SK-N-SH treated with all-trans-retinoic acid at 6 μM for 48 hours (cell line): ENCODE measurements at places on chromosomes 6 and 20.

DNA sequence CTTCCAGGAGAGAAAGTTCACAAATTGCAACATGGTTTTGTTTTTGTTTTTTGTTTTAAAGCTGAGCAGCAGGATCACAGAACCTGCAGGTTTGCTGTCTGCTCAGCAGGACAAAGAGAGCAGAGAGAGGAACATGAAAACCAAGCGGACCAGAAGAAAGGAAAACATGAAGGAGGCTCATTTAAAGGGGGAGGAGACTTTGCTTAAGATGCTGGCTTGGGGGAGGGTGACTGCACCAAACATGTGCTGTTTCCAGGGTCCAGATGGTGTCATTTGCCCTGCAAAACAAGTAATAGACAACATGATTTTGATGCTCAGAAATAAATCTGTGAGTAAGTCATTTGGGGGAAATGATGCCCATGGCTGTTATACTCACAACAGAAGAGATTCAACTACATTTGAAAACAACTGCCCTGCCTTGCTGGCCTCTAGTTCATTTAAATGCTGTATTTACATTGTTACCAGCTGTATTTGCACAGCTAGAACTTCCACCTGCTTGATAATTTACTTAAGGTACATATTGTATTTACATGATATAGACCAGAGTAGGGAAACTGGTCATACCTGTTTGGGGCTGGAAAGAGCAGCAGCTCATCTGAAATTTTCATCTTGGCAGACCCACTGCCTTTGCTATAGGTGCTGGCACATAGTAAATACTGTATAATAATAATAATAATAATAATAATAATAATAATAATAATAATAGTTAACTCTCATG lies 32.2 kb upstream of the CHD6 start:
- no peak for ATAC-seq

DNA sequence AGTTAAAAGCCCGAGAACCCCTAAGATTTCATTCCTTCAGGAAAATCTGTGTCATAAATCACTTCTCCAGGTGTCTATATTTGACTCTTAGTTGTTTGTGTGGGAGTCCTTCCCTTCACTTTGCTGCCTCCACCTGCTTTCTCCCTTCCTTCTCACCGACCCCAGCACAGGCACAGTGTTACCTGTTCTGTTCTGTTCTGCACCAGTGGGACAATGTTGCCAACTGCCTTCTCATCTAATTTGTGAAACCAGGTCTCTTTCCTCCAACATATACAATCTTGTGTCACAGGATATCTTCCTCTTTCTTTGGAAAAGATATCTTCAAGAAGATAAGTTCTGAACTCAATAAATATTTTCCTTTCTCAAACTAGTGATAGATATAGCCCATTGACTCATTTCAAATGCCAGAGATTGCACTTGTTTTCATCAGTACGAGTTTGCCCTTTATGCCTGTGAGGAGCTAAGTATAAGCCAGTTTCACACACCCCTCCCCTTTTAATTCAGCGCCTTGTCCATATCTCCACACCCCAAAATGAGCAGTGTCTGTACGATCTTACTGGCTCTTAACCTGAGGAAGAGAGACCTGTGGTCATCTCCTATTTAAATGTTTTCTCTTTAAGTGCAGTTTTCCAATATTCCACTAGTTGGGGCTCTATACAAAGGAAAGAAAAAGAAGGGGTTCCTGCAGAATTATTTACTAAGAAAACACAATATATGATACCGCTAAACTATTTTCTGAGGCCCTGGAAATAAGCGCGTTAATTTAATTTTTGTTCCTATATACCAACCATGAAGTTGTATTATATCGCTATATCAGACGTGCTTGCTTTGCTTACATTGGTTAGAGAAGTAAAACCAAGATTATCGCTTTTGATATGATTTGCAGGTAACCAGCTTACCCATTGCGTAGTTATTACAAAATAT lies 81.6 kb upstream of the PREP start:
- ATAC-seq: peak; percentile 74

DNA sequence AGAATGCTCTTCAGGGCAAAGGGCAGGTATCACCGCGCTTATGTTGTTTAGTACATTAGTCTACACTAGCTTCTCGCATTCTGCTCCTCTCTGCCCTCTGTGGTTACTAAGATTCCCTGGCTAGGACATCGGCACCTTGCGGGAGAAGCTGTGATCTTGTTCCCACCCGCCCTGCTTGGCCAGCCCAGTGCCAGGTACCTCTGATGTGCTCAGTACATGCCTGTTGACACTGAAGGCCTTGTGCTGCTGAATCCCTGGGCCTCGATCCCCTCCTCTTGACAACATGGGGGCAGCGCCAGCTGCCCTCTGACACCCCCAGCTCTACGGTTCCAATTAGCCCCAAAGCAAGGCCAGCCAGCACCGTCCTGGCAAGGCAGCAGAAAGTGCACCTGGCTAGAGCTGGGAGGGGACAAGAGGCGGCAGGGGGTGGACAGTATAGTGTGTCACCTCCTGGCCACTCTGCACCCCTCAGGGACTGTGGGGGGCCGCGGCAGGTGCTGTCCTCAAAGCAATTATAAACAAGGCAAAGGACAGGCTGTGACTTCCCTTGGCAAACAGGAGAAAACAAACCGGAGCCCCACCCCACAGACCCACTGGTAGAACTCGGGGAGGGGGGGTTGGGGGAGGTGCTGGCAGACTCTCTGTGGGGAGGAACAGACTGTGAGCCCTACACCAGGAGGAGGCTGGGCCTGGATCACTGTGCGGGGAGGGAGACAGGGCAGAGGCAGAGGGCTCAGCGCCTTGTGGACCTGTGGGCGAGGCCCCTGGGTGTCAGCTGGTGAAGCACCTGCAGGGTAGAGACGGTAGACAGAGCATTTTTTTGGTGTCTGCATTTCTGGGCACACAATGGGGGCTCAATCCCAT lies 7.1 kb downstream of the TFEB start:
- no peak for ATAC-seq

- peak; percentile 85 for ATAC-seq
These were observed 362.6 kb downstream of the EPM2A start for GRCh38 chr6:145372671-145373151.

DNA sequence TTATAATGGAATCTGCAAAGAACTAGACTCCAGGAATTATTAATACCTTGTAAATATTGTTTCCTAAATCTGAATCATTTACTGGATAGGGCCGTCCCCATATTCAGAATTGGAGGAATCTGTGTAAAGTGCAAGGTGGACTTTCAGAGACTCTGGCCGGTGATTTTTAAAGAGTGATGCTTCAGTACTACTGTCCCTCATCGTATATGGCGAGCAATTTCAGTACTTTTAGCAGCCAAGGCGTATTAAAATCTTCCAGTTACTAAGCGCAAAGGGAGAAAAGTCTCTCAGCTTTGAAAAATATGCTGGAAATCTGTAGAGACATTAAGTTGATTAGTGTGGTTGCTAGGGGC lies 483 bp downstream of the SMIM26 start:
- peak; percentile 61 for ATAC-seq

- ATAC-seq: no peak
These were observed 72.6 kb downstream of the C6orf52 start for GRCh38 chr6:10621847-10622246.

DNA sequence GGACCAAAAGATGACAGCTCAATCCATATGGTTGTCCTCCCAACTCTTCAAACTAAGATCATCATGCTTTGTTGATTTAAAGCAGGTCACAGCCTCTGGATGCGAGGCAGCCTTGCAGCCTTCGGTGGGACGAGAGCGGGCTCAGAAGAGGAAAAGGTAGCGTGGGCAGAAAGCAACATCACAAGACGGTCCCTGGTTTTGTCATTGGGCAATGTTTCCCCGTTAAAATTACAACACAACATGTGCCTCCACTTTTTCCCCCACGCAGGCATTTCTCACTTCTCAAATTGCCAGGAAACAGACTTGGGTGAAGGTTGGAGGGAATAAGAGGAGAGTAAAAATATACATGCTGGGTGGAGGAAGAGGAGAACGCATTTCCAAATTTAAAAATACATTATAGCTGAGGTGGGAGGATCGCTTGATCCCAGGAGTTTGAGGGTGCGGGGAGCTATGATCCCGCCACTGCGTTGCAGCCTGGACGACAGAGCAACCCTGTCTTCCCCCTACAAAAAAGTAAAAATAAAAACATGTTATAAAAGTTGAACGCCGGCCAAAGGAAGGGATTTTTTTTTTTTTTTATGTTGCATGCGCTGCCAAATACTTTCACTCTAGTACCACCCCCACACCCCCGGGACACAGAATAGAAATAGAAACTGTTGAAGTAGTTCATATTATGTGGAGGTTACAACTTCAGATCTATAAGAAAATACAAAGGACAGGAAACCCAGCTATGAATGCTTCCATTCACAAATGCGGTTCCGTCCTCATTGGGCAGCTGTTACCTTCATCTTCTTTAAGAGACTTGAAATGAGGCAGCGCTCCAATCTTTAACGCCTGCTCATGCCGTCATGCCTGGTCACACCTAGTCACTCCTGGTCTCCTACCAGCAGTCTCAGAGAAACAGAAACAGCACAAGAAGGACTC lies 13.9 kb upstream of the NAA20 start:
- ATAC-seq: no peak

DNA sequence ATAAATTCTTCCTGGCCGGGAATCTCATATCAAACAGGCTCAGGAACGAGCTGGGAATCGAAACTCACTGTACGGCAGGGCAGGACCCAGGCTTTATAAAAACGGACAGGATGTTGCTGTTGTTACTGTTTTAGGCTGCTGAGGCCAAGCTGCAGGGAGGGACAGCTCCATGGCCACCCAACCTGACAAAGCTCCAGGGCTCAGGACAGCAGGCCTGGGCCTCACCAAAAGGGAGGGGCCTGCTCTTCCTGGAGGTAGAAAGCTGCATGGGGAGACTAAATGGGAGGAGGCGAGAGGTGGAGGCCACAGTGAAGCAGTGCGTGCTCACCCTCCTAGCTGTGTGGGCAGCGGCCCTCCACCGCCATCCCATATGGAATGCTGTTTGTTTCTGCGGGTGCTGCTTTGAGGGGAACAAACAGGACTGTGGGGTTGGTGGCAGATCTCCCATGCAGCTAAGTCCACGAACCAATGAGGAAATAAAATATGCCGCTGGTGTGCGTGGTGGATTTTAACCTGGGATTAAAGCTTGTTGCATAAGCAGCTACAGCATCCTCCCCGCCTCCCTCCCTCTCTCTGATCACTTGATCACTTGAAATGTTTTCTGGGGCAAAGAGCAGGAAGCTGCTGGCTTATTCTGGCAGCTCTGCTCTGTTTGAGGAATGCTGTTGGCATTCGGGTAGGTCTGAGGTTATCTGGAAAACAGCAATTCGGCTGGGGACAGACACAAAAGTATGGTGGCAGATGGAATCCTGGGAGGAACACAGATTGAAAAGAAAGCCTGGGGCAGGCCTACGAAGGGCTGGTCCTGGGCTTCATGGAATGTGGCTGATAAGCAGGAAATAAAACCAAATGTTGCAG lies 2.4 kb upstream of the ZMYND8 start:
- peak; percentile 67 for ATAC-seq

DNA sequence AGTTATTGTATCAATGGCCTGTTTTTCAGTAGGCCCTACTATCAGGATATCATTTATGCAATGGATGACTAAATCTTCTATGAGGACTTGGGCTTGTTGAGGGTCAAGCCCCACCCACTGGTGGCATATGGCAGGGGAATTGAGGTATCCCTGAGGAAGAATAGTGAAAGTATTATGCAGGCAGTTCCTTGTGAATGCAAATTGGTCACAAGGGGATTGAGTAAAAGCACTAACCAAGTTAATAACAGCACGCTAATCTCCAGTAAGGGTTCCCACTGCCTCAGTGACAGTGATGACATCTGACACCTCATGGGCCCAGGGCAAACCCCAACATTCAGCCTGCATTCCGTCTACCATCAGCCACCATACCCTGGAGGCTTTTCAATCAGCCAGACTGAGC lies 14.9 kb downstream of the BPIFA1 start:
- no peak for ATAC-seq

DNA sequence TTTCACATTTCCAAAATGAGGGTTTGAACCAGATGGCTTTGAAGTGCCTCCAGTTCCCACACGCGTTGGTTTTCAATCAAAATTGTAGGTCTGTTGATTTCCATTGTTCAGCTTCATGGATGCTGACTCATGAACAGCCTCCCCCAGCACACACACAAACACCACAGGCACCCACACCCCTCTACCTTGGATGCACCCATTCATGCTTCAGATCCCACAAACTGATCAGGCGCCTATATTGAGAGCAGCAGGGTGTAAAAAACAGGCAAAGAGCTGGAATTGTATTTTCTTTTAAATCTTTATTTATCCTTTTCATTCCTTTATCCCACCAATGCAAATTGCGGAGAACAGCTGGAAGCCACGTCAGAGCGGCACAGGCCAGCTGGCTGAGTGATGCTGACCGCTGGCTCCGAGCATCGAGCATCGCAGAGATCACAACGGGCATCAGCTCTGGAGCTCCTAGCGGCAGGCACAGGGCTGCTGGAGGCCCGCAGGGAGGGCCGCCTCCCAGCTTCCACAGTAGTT lies 29.3 kb upstream of the TBC1D7 start:
- ATAC-seq: no peak

GRCh38 chr6:14434916-14435690 lies 317.5 kb downstream of the CD83 start:
- no peak for ATAC-seq

DNA sequence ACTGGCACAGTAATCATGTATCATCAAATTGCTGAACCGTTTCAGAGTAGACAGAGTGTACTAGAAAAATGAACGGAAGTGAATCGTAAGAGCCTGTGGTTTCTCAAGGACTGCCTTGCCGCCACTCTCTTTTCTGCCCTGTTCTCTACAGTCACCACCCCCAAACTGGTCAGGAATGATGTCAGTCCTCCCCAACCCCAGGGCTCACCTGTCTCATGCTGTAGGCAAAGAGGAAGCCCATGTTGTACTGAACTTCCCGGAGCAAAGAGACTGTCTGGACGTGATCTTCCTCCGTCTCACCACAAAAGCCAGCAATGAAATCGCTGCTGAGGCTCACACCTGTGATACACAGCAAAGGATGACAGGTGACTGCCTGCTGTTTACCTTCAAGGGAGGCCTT lies 31.0 kb downstream of the CDK5RAP1 start:
- ATAC-seq: no peak

DNA sequence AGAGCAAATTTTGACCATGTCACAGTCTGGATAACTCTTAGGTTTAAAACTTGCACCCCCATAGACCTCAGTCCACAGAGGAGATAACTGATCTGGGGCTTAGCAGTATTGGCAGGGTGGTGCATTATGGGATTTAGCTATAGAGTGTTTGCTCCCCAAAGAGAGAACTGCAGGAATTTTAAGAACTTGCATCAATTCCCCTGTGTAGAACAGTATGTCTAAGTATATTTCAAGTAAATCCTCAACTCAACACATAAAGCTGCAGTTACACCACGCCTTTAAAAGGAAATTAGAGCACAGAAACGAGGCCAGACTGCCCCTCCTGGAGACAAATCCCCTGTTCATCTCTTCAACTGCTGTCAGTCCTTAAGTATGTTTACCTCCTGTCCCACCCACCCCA lies 144.9 kb downstream of the TRMT11 start:
- ATAC-seq: no peak

- no peak for ATAC-seq
These were observed 53.9 kb downstream of the ADNP start for GRCh38 chr20:50877232-50877743.
